ENCODE measurements at places on chromosomes 1 and 21.

DNA sequence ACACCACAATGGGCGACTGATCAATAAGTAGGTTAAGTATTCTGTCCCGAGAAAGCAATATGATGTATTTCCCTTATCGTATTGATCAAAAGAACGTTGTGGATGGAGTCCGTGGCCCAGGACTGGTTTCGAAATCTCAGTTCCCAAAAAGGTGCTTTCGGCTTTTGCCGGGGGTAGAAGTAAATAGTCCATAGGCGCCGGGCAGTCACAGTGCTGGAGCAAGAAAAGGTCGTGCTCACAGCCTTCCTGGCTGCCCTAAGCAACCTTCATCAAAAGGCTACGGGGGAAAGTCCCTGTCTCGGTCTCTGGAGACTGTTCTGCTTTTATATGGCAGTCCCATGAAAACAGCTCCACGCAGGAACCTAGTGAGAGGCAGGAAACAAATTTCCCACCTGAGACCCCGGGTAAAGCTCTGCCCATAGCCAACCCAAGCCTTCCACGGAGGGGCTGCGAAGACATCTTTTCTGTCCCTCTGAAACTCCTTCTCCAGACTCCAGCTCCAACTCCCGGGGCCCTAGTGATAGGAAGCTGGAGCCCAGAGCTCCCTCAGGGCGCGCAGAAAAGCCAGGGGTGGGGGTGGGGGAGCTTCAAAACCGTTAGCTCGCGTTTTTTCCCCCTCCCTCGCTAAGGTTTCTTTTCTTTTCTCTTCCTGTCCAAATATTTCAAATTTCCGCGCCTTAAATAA lies 7.0 kb downstream of the CDKN2C start:
- H3K4me3 ChIP-seq, result peak overlapping the region; percentile 87
- H3K36me3 ChIP-seq, result no peaks in the 10 kb centered on the region
- H3K4me1 ChIP-seq, result no peaks in the 10 kb centered on the region
- H3K27ac ChIP-seq, result peak overlapping the region; percentile 92
- DNase-seq, result no peak
- no peaks in the 10 kb centered on the region for H3K27me3 ChIP-seq

DNA sequence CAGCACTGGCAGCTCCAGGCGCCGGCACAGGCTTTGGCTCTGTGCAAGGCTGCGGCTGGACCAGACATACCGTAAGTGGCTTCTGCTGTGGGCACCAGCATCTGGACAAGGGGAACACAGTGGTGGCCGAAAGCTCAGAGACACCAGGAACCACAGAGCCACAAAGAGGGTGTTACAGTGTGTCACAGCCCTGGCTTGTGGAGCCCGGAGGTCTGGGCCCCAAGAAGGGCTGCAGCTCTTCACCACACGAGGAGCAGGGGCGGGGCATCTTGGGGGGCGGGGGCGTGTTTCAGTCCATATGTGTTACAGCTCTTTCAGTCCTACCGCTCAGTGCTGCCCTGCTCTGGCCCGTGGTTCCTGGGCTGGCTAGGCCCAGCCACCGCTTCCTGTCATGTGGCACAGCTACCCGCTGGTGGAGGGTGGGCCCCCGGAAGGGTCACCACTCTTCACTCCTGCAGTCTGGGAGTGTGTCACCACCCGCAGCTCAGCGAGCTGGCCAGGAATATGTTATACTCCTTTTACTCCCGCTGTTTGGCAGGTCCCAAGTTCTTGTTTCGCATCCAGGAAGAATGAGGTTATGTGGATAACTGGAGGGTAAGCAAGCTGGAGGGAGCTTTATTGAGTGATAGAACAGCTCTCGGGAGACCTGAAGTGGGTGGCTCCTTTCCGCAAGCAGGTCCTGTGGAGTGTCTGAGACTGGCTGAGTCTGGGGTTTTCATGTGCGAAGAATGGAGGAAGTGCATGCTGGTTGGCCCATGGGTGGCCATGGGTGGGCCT lies 3.3 kb upstream of the LSM10 start:
- no peak overlapping the region for H3K4me3 ChIP-seq
- H3K27me3 ChIP-seq, result no peaks in the 10 kb centered on the region

- no peaks in the 10 kb centered on the region for H3K4me1 ChIP-seq
- H3K36me3 ChIP-seq, result no peaks in the 10 kb centered on the region
- no peaks in the 10 kb centered on the region for H3K27me3 ChIP-seq
- no peak overlapping the region for H3K4me3 ChIP-seq
- H3K27ac ChIP-seq, result no peak overlapping the region
These were observed 497 bp downstream of the FCRLB start for GRCh38 chr1:161721738-161722343.

GRCh38 chr1:245683676-245684075 lies 528.9 kb downstream of the KIF26B start:
- H3K36me3 ChIP-seq, result no peaks in the 10 kb centered on the region
- H3K4me1 ChIP-seq, result no peaks in the 10 kb centered on the region
- no peak for DNase-seq
- H3K27ac ChIP-seq, result no peak overlapping the region
- H3K4me3 ChIP-seq, result no peak overlapping the region

- no peaks in the 10 kb centered on the region for H3K4me1 ChIP-seq
- no peak for DNase-seq
- H3K27ac ChIP-seq, result no peak overlapping the region
- H3K27me3 ChIP-seq, result no peaks in the 10 kb centered on the region
- H3K4me3 ChIP-seq, result no peak overlapping the region
- no peaks in the 10 kb centered on the region for H3K36me3 ChIP-seq
These were observed 44.5 kb upstream of the C1orf87 start for GRCh38 chr1:60118085-60118484.

Measured in ascending aorta (tissue), 2 donors.